ENCODE measurements at places on chromosomes 7 and 10.
A peak's percentile ranks its signal among the peaks of the same experiment; 100 is the strongest.

- DNase-seq: no peak
Measured at GRCh38 chr7:79459381-79459780, 5.9 kb upstream of the MAGI2 start.

DNA sequence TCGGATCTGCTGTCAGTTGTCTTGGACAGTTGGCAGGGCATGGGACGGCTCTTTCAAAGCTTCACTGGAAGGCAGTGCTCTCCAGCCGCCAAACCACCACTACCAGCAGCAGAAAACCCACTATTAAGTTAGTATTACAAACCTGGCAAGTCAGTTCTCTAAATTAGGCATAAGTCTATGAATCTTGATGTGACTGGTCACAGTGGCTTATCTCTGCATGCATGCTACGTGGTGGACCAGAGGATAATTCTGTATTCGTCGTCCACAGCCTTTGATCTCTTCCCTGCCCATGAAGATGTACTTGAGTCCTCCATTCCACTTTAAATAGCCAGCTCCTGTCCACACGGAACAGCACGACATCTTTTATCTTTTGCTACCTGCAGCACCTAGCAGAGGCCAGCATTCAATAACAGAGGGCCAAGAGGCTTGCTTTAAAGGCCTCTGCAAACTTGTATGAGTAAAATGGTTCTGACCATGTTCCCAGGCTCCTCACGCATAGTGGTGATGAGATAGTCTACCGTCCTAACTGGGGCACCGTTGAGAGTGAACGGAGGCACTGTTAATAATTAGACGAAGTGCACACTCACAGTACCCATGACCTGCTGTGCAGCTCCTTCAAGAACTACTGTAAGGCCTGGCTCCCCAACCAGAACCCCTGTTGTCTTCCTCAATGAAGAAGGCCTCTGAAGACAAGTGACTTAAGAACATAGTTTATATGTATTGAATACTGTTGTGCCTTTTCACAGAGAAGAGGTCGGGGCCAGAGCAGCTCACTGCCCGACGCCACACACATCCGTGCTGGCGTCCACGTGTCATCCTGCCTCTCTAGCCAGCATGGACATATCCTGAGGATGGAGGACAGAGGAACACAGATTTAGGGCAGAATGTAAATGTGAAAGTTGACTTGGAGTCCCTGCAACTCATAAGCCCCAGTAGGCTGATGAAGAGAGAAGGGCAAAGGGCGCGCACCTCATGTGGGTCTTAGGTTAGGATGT, 1.0 kb downstream of the GPR146 start:
- no peak for DNase-seq

GRCh38 chr10:15387021-15387420, 15.9 kb upstream of the FAM171A1 start:
- no peak for DNase-seq

GRCh38 chr10:104220522-104220921, 11.6 kb downstream of the CFAP43 start:
- no peak for DNase-seq

DNA sequence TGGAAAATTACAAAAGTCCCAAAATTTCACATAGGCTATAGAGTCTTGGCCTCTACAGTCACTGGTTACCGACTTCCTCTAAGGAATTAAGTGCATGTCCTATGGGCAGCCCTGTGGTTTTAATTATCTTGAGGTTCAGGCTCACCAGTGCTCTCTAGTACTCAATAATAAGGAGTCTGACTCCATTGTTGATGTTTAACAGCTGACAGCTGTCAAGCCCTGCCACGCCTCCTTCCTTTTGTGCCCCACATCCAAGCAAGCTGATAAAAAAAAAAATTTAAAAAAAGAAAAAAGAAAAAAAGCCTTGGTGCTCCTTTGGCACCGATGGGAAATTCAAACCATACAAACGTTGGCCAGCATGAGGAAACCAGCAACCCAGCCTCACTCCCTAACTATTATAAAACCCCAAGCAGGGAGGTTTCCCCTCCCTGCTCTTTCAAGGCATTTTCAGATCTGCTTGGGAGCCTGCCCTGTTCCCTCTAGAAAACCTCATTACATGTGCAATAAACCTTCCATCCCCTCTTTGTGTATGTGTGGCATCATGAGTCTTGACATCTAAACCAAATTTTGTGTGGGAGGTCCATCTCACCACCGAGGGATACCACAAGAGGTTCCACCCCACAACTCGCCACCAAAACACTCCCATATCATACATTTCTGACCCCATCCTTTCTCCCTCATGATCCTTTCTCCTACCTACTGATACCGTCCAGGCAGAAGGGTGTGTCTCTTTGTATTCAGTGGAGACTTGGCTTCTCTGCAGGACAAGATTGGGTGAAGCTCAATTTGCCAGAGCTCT, 70.9 kb upstream of the CCDC71L start:
- DNase-seq: no peak

GRCh38 chr10:99850021-99850766, 67.8 kb downstream of the ABCC2 start:
- no peak for DNase-seq

DNA sequence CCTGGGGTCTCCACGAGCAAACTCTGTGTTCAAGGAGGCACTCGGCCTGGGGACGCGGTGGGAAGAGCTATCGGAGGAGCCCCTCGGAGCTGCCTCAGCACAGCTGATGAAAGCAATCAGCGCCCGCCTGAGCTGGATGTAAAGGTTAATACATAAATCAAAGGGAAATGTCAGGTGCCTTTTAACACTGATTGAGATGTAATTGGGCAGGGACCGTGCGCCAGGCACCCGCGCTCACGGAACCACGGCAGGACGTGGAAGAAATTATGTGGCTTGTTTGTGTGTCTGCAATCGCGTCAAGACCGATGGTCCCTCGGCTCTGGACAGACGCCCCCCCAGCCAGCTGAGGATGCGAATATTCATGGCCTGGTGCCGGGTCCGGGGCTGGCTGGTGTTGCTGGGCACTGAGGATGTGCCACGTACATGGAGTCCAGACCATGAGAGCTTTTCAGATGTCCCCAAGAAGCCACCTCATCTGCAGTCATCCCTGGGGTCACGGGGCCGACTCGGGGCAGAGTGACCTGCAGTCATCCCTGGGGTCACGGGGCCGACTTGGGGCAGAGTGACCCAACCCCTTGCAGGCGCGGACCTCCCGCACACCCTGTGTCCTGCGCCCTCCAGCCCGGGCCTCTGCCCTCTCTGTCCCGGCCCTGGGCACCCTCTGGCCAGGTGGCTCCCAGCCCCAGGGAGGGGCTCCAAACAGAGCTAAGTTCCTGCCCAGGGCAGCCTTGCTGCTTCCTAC, 15.6 kb downstream of the FOXL3 start:
- no peak for DNase-seq

- DNase-seq: no peak
Measured at GRCh38 chr7:23276376-23276775, 22.8 kb upstream of the MALSU1 start.

DNA sequence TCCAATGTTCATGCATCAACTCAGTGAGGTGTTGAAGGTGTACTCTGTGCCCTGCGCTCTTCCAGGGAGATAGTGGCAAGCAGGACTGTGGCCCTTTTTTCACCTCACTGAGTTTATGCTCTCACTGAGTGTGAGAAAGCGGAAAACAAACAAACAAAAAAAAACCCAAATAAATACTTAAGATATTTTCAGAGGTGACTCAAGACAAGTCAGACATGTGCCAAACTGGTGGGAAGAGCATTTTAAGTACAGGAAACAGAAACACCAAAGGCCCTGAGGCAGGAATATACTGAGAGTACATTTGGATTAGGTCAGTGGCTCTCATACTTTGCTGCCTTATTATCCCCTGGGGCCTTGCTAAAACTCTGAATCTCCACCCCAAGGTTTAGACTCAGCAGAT, 111.9 kb upstream of the IGFBP3 start:
- DNase-seq: no peak

DNA sequence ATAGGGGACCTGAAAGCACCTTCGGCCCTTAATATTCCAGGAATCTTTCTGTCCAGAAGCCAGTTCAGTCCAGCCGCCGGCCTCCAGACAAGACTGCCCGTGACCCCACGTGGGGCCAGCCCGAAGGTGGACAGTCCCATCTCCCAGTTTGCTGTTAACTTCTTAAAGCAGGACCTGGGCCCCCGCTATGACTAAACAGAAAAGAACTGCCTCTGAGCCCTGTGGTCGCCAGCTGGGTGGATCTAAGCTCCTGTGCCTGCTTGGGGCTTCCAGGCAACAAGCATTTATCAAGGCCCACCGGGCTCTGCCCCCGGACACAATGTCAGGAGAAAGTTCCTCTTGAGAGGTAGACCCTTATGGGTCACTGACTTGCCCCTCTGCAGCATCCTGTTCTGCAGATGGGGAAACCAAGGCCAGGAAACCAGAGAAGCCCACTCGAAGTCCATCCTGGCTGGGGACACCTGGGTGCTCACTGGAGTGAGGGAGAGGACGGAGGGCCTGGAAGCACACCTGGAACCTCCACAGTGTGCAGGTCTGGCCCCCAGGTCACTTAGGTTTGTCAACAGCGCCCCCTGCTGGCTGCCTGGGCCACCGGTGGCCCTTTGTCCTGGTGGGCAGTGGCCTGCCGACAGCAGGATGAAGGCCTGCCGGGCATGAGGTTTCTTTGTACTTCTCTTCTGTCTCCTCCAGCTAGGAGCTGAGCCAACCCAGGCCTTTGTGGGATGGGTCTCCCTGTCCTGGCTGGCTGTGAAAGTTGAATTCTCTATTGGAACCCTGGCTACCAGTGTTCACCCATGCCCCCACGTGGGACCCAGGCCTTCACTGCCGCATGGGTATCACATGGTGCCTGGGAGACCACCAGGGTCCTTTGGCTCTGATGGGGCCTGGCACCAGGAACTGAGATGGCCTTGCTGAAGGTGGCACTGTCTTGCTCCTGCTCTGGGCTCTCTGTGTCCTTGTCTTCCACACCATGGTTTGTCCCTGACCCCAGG, 128.0 kb downstream of the ZMIZ1 start:
- peak; percentile 25 for DNase-seq

GRCh38 chr10:72274730-72275350, 1.1 kb downstream of the DDIT4 start:
- peak; percentile 26 for DNase-seq

GRCh38 chr10:48575901-48576300, 29.0 kb downstream of the ARHGAP22 start:
- DNase-seq: no peak

GRCh38 chr10:116691635-116692034, 50.7 kb downstream of the HSPA12A start:
- no peak for DNase-seq

- no peak for DNase-seq
Measured at GRCh38 chr7:132430861-132431822, 145.1 kb downstream of the PLXNA4 start.

DNA sequence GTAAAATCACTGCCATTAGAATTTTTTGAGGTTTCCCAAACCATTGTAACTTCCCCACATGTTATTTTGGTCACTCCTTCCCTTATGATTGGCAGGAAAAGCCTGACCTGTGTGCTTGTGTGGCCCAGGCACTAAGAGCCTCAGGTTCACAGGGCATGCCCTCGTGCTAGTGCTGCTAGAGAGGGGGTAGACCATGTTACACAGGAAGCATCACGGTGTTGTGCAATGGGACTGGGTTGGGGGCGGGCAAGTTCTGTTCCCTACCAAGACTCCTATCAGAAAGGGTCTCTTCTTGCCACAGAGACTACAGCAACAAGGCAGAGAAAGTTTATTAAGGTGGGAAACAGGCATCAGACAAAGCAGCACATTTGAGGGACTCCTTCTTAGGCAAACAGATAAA, 32.2 kb downstream of the LSM5 start:
- DNase-seq: no peak

DNA sequence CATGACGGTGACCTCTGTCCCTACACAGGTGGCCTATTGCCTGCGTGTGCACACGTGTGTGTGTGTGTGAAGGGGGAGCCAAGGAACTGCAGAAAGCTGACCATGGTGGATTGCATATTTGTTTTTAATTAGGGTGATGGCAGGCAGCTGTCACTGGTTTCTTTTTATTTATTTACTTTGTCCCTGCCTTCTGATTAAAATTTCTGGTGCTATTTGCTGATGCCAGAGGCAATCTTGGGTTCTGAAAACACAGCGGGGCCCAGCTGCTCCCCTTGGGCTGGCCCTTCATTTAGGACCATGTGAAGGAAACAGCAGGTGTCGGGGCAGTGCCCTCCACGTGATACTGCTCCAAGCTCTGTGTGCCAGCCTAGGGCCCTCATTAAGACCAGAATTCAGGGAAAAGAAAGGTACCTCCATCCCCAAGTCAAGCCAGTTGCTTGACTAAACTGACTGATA, 71.3 kb upstream of the PODXL start:
- DNase-seq: no peak

GRCh38 chr10:58293989-58294388, 25.0 kb downstream of the CISD1 start:
- DNase-seq: no peak

DNA sequence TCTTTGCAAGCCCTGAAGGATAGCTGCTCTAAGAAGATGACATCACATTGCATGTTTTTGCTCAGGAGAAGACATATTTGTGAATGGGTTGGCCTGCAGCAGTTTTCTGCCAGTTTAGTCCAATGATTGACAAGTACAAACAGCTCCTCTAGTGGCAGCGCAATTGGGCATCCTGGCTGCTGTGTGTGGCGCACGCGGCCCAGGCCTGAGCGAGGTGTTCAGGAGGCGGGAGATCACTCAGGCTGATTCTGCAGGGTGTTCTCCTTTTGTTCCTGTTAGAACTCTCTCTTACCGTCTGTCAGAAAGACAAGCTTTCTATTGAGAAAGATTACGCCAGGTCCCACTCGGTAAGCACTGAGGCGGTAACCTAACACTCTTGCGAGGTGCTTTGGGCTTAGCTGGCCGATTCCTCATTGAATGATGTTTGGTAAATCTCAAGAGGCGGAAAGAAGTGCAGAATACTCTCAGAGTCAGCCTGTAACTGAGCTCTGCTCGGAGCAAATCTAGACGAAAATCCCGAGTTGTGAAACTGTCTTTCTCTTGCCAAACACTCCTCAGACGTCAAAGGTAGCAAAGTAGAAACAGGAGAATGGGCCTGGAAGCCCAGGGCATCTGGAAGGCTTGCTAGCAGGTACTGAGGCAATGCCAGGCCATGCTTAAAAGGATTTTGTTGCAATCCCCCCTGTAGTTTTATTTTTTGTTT, 219.2 kb upstream of the BMPER start:
- no peak for DNase-seq

GRCh38 chr7:138679793-138680192, 21.4 kb downstream of the SVOPL start:
- DNase-seq: no peak

- no peak for DNase-seq
Measured at GRCh38 chr7:104836976-104837375, 177.0 kb upstream of the KMT2E start.

- no peak for DNase-seq
Measured at GRCh38 chr7:110568932-110569331, 522.0 kb upstream of the LRRN3 start.

- DNase-seq: no peak
Measured at GRCh38 chr7:2261611-2262010, 19.6 kb downstream of the NUDT1 start.

DNA sequence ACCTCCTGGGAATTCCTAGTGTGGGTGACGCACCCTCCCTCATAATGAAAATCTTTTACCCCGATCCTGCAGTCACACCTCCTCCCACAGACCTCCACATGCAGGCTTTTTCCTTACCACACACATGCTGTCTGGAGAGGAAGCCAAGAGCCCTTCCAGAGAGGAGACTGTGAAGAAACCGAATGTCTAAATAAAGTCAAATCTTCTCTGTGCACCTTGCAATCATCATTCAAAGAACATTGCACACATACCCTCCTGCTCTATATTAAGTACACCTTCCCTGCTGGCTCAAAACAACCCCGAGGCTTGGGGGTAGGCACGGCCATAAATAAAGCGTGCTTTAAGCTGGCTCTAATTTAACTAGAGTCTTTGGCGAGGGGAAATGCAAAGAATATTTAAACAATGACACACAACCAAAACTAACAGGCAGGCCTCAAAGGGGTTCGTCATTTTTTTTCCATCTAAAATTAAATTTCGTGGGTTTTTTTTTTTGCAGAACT, 34.9 kb downstream of the CALML3 start:
- no peak for DNase-seq

GRCh38 chr10:70832221-70832620, 16.5 kb downstream of the SGPL1 start:
- DNase-seq: no peak
